Stimulated activated CD4-positive, alpha-beta T cell treated with anti-CD3 and anti-CD28 coated beads, TNF-alpha, amount 100 ng/mL, for 48 hours (primary cell): ENCODE measurements at places on chromosomes 4 and X.

DNA sequence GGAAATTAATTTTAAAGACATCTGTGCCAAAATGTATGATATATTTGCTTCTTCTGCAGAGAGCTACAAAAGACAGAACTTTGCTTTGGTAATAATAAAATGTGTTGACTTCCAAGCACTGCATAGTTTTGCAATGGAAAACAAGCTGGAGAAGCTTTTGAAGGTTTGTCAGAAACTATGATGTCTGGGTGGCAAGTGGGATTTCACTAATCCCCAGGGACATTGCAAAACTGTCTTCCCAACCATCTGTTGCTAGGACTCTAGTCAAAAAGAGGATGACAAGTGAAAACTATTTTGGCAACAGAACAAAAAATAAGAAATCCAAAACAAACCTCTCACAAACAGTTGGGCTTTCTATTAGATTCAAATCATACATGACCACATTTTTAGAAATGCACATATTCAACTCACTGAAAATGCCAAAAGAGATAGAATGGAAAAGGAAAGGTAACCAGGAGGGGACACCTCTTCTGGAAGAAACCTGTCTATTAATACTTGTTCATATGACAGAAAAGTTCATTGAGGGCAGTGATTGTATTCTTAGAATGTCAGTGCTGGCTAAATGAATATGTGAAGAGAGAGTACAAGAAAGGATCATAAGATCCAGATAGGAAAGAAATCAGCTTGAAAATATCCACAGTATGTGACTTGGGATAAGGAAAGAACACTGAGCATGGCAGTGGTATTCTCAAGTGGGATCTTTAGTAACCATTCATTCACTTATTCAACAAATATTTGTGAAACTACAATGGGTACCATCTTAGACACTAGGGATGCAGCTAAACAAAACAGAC lies 228.0 kb downstream of the RASL11B start:
- DNase-seq = no peak

- no peak for DNase-seq
These were observed 10.3 kb downstream of the ATP5ME start for GRCh38 chr4:663438-664428.

GRCh38 chrX:18149454-18149853 lies 71.2 kb downstream of the BEND2 start:
- no peak for DNase-seq

DNA sequence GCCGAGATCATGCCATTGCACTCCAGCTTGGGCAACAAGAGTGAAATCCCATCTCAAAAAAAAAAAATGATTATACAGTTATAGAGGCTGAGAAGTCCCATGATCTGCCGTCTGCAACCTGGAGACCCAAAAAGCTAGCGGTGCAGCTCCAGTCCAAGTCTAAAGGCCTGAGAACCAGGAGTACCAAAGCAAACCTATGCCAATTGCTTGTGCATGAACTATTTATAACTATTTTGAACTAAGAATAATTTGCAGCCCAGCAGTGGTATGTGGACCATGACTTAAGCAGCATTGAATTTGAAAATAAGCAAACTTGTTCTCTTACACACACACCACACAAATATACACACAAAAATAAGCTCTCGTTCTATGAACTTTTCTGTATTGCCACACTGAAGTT lies 51.8 kb downstream of the TASL start:
- DNase-seq = no peak

DNA sequence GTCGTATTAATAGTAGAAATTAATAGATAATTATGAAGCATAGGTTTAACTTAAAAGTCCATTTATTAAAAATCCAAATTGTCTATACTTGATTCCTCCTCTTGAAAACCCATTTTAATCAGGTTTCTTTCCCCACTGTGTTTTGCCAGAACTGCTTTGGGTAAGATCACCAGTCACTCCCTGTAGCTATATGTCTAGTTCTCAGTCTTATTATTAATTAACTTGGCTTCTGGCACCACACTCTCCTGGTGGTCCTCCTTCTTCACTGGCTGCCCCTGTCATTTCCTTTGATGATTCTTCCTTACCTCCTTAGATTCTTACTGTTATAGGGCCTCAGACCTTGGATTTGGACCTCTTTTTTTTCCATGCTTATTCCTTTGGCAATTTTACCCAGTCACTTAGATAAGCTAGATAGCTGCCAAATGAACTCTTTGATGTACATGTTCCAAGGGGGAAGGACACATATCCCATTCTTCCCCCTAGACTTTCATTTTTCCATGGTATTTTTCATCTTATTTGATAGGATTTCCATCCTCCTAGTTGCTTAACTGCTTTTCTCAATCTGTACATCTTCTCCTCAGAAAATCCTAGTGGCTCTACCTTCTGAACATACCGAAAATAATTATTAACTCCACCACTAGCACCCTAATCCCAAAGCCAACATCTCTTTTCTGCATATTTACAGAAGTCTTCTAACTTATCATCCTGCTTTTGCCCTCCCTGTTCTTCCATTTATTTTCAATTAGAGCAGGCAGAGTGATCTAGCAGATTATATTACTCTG lies 24.5 kb downstream of the GIMD1 start:
- no peak for DNase-seq

DNA sequence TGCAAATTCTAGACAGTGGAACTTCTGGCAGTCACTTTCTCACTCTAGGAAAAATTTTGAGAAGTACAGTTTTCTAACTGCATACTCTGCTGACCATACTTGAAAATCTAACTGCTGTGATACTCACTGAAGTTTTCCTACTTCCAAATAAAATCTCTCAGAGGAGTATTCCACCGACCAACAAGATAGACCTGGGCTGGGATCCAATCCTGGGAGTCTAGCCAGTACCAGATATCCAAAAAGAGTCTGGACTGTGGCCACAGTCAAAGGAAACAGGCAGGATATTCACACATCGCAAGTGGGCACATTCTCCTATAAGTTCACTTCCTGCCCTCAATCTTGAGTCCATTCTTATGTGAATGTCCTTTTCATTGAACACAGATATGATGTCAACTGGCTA lies 1138.7 kb upstream of the PCDH7 start:
- no peak for DNase-seq

GRCh38 chrX:96576368-96576767 lies 108.3 kb upstream of the DIAPH2 start:
- no peak for DNase-seq

GRCh38 chrX:9475984-9476383 lies 11.1 kb downstream of the TBL1X start:
- DNase-seq = no peak

- DNase-seq = no peak
These were observed 148.2 kb downstream of the COMMD8 start for GRCh38 chr4:47315346-47315745.

DNA sequence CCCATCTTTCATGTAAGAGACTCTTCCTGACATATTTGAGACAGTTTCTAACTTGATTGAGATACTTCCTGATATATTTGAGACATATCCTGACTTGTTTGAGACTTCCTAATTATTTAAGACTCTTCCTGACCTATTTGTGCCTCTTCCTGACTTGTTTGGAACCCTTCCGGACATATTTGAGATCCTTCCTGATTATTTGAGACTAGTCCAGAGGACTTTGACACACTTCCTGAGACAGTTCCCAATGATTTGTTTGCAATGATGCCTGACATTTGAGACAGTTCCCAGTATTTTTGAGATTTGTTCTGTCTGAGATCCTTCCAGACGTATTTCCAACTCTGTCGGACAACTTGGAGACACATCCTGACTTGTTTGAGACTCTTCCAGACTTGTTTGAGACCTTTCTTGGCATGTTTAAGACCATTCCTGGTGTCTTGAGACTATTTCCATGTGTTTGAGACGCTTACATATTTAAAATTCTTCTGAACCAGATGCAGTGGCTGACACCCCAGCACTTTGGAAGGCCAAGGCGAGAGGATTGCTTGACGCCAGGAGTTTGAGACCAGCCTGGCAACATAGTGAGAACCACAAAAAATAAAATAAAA lies 118.9 kb upstream of the USP9X start:
- DNase-seq = no peak

- DNase-seq = no peak
These were observed 100.5 kb downstream of the CLNK start for GRCh38 chr4:10584042-10584441.

DNA sequence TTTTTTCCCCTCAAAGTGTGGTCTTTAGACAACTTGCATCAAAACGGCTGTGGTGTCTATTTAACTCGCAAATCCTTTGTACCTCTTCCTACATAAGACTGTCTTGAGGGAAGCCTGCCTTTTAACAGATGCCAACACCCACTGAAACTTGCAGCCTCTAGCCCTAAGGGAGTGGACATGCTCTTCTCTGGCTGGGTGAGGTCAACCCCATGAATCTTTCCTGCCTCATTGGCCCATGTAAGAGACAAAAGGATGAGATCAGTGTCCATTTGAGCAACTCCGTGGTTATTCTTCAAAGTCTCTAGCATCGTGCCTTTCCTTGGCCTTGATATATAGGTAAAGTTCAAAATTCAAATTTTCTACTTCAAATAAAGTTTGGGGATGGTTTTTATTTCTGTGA lies 134.7 kb downstream of the SHROOM3 start:
- no peak for DNase-seq

- no peak for DNase-seq
These were observed 418.2 kb downstream of the STIM2 start for GRCh38 chr4:27278615-27279375.

DNA sequence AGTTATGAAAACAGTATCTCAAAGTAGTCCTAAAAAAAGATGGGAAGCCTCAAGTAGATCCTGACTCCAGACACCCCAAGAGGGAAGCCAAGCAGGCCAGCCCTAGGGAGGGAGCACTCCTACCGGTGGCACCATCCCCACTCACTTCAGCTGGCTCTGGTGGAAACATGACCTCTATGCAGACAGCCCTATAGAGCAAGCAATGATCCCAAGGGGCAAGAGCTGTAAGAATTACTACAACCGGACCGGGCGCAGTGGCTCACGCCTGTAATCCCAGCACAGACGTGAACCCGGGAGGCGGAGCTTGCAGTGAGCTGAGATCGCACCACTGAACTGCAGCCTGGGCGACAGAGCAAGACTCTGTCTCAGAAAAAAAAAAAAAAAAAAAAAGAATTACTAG lies 5.7 kb downstream of the LETM1 start:
- no peak for DNase-seq

- no peak for DNase-seq
These were observed 57.3 kb downstream of the CLDN22 start for GRCh38 chr4:183262776-183263100.

DNA sequence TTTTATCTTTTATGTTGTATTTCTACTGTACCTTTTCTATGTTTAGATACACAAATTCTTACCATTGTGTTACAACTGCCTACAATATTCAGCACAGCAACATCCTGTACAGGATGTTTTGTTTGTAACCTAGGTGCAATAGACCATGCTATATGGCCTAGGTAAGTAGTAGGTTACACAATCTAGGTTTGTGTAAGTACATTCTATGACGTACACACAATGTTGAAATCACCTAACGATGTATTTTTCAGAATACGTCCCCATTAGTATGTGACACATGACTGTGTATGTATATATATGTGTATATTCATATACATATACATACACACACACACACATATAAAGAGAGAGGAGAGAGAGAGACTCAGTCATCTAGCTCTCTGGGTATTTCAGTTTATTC lies 103.5 kb downstream of the CLNK start:
- no peak for DNase-seq

DNA sequence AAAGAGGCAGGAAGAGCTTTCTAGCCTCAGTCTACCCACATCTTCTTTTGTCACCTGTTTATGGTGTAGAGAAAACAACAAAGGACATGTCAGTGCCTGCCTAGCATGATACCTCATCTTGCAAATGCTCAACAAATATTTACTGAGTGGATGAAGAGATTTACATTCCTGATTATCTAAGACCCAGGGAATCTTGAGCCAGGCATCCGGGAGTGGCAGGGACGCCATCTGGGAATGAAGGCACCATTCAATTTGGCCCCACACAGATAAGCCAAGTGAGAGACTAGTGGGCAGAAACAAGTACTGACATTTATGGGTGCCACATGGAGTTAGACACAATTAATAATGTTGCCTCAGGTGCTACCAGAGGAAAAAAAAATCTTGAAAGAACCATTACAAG lies 36.8 kb upstream of the CASK start:
- DNase-seq = no peak

GRCh38 chr4:82640540-82640939 lies 78.8 kb upstream of the TMEM150C start:
- DNase-seq = no peak

GRCh38 chr4:116059361-116059760 lies 945.9 kb upstream of the NDST4 start:
- no peak for DNase-seq

DNA sequence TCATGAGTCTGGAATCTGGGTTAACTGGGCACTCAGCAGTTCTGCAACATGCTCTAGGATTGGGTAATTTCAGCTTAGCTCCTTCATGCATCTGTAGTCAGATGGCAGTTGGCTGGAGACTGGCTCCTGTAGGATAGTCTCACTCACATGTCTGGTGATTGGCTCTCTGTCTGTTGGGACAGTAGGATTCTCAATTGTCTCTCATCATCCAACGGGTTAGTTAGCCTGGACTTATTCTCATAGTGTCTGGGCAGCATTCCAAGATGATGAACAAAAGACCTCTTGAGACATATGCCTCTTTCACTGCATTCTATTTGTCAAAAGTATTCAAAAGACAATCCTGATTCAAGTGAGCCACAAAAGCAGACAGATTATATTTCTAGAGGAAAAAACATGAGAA lies 795.6 kb upstream of the GALNTL6 start:
- no peak for DNase-seq

DNA sequence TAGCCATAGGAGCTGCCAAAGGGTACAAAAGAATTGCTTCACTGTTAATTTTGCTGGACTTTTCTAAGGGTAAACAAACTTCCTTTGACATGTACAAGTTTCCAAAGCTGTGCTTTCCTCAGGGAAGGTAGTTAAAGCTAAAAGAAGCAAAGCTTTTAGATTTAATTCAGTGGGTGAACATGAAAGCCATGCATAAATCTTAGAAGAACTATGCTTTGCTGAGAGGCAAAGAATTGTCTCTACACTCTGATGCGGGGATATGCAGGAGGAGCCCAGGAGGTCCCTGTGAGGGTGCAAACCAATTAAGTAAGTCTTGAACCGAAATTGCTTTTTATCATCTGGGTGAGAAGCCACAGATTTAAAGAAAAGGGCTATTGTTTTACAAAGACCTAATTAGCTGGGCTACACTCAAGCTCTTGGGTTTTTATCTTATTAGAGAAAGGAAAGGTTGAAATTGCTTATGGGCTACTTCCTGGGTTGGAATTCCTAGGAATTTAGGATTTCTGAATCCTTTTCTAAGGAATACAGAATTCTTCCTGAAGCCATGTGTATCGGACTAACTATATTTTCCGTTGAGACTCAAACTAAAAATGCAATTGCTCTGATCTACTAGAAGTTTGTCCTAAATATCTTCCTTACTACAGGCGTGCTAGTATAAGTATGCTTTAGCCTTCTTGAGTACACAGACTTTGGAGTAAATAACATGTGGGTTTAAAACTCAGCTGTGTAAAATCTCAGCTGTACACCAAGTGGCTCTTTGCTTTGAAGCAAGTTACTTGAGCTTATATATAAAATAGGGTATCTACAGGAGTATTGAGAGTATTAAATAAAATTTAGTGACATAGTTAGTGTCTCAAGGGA lies 188.4 kb upstream of the ANK2 start:
- DNase-seq = no peak
